SK-N-DZ (cell line): ENCODE measurements at places on chromosomes 3 and 15.

DNA sequence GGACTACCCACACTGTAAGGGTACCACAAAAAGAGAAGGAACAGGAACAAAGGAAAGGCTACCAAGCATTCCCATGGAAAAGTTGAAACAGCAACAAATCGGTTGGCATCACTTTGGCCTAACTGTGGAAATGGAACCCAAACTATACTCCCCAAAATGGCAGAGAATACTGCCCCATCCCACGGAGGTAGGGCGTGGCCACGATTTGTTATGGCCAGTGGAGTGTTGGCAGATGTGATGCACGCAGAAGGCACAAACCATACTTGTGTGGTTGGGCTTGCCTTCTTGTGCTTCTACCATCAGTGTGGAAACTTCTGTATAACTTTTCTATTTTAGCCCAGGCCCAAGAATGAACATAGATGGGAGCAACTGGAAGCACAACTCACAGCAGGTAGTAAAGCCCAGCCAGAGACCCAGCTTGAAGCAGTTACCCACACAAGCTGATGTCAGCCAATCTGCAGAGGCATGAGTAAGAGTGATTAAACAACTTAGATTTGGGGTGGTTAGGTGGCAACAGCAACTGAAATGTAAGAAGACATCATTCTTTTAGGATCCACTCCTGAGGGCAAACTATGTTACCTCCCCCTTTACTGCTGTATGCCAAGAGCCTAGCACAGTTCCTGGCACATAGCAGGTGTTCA is 64.1 kb downstream of the BTD start:
- DNase-seq: no peak

- no peak for DNase-seq
Measured at GRCh38 chr15:41620536-41621199, 39.5 kb upstream of the MGA start.

- no peak for DNase-seq
Measured at GRCh38 chr15:76844096-76844495, 61.0 kb downstream of the SCAPER start.

DNA sequence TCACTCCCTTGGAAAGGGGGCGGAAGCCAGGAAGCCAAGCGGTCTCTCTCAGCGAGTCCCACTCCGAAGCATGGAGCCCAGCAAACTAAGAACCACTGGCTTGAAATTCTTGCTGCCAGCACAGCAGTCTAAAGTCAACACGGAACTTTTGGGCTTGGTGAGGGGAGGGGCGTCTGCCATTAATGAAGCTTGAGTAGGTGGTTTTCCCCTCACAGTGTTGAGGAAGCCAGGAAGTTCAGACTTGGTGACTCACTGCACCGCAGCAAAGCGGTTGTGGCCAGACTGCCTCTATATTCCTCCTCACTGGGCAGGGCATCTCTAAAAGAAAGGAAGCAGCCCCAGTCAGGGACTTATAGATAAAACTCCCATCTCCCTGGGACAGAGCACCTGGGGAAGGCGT is 665.4 kb upstream of the CBLB start:
- no peak for DNase-seq

DNA sequence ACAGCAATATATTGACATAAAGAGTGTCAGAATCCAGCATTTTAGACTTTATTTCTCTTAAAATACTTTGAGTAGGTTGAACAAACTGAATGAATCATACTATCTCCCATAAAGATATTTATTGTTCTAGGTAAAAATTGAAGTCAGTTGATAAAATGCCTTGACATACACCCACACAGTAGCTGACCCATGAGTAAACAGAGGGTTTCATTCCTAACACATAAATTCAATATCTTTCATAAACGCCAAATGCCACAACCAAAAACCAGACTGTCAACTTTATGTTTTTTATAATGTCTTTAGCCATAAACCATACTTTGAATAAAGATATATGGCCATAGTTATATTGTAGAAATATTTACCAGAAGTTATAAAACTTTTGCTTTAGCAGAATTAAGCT is 742.4 kb downstream of the NAALADL2 start:
- DNase-seq: no peak

DNA sequence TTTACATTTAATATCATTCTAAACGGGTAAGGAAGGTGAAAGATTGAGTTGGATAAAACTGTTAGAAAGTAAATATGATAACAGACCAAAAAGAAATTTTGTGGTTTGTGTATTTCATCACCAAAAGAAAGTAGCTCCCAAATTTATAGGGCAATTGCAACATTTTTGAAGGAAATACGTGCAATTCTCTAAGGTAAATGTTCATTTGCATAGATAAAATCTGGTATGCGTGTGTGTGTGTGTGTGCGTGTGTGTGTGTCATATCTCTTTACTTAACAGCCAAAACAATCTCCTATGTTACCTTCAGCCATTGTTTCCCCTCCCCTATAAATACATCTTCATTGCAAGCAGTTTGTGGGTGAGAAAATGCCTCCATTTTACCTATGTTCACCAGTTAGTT is 208.4 kb downstream of the TNIK start:
- no peak for DNase-seq

DNA sequence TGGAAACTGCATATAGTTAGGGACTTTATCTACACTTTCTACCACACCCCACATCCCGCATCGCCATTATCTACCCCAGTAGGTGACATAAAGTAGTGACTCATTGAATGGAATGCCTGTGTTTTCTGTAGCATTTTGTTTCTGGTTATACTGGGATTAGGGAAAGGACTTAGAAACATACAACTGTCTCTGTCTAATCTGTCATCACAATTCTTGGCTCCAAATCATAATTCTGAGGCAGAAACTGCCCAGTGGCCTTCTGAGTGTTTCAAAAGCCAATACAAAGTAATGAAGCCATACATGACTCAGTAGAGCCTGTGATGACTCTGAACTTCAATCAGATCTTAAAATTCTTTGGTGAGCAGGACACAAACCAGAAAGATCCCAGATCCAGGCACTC is 115.7 kb upstream of the CHRM5 start:
- no peak for DNase-seq

DNA sequence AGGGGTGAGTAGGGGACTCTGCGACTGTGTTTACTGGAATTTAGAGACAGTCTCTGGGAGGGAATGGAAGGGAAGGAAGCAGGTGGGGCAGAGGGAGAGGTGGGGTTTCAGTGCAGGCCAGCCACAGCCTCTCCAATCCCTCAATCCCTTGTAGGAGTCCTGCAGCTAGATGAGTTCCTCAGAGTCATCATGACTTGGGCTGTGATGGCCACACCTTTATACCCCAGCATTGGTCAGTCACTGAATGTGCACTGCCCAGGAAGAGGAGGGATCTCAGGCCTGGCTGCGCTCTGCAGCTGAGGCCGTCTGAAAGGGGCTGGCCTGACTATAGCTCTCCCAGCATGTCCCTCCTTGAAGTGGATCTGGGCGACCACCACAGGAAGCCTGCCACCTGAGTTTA is 67.3 kb upstream of the GLCE start:
- peak; percentile 80 for DNase-seq

DNA sequence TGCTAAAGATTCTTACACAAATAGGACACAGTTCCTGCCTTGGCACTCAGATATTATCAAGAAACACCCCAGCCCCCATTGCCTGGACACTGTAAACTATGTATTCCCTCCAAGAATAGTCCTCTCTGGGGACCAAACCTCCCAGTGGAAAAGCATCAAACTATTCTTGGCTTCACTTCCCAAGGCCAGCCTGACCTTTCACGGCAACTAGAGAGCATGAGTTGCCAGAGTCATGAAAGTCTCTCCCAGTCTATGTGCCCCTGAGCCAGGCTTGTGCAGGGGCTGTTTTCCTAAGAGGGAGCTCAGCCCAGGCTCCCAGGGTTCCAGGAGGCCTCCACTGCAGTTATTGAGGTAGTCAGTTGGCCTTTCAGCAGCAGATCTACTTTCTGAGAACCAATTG is 251.9 kb upstream of the TGFBR2 start:
- DNase-seq: no peak

DNA sequence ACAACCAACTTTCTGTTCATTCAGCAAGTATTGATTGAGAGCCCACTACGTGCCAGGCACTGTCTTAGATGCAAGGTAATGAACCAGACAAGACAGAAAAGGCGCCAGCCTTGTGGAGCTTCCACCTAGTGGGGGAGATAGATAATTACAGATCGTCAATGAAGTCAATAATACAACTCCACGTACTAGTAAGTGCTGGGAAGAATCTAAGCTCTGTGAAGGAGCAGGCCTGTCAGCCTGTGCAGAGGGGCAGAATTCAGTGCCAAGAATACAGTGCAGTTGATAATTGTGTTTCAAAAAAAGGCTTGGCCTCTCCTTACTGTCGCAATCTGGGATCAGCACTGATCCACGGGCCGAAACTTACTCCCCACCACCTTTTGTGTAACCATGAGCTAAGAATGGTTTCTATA is 186.3 kb downstream of the FEZF2 start:
- DNase-seq: peak; percentile 21

DNA sequence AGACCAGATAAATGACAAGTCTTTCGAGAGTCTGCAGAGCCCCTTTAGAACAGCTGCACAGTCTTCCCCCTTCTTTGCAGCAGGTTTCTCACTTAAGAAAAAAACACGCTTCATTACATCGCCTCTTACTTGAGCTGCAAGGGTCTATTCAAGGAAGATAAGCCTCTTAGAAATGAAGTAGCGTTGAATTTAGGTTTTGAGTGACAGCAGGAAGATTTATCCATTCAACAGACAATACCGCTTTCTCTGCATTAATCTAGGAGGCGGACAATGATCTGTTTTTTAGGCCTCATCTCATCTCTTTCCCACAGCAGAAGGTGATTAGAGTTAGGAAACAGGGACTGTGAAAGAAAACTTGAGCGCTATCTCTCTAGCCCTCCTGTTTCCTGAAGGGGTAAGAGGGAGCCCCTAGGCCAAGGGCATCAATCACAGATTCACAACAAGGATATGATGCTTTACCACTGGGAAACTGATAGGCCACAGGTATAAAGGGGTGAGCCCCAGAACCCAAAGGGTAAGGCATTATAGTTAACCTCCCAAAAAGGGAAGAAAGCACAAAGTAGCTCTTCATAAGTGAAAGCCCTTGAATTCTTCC is 84.3 kb downstream of the MECOM start:
- DNase-seq: peak; percentile 55

GRCh38 chr3:131242201-131242600 is 139.4 kb upstream of the NUDT16 start:
- no peak for DNase-seq

GRCh38 chr3:112654979-112655378 is 14.0 kb upstream of the CCDC80 start:
- DNase-seq: no peak

- no peak for DNase-seq
Measured at GRCh38 chr3:72049300-72049699, 264.4 kb upstream of the PROK2 start.

DNA sequence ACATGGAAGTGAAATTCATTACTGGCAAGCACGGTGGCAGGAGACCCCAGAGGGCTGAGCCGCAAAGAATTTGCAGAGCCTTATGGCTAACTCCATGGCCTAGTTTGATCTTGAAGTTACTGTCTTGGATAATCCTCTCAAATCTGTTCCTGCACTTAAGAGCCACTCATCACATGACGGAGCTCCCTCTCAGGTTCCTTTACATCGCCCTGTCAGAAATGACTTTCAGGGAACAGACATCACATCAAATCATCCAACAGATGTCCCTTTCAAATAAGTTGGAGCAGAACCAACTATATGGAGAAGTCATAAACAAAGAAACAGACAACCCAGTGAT is 328.8 kb upstream of the THBS1 start:
- DNase-seq: no peak

DNA sequence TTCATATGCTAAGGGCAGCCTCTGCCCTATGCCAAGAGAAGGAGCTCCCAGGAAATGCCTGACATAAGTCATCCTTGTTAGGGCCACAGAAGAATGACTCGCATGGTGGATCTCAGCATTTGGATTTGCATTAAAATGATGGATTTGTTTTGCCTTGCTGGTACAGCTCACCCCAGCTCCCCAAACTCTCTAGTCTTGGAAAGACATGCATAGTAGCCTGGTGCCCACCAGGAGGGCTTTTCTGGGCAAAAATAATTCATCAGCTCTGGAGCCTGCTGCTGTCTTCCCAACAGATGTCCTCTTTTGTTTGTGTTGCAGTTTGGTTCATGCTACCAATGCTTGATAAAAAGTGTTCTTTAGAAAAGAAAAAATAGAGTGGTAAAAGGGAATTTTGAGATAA is 833.0 kb downstream of the AGBL1 start:
- DNase-seq: no peak

DNA sequence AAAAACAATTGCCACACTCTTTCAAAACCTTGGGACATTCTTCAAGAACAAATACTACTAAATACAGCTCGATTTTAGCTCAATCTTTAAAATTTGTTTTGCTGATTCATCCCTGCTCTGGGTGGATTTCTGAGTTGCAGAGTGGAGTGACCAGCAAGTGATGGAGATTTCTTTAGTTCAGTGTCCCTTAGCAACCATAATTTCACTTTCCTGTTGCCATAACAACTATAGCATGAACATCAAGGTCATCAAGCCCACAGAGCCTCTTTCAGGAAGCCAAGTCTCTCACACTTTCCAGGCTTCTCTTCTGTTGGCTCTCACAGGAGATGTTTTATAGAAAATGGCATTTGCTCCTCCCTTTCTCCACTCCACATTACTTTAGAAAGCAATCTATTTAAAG is 597.2 kb upstream of the ADAMTS9 start:
- peak; percentile 31 for DNase-seq

- DNase-seq: no peak
Measured at GRCh38 chr15:70714565-70714964, 48.8 kb downstream of the UACA start.

DNA sequence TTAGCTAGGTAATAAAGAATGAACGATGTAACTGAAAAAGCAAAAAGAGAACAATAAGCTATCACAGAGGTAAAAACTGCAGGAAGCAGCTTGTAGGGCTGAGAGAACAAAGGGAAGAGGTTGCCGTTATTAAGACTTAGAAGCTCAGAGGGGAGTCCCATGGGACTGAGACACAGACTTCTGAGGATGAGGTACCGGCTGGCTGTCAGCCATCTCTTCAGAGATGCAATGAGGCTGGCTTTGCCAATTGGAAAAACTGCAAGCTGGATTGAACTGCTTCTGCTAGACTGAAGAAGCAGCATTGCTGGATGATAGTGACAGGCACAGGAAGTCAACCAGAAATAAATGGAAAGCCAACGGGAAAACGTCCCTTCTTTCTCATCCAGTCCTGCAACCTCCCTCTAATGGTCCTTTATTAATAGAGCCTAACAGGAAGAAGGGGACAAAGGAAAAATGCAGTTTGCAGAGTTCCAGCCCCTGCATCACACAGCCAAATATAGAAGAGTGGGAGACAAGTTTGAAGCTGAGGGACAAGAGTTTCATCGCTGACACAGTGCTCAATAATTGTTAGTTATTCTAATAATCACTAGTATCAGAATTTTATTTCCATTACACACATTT is 21.1 kb upstream of the KLHL6 start:
- peak; percentile 72 for DNase-seq

- no peak for DNase-seq
Measured at GRCh38 chr3:155863072-155863784, 7.2 kb upstream of the GMPS start.
